ENCODE measurements at places on chromosomes 4 and X. TPM values are rescaled to one million over a fixed set of nuclear protein-coding genes. Genes with fewer than 3 reads are reported as not detected.
A peak's percentile ranks its signal among the peaks of the same experiment; 100 is the strongest.

DNA sequence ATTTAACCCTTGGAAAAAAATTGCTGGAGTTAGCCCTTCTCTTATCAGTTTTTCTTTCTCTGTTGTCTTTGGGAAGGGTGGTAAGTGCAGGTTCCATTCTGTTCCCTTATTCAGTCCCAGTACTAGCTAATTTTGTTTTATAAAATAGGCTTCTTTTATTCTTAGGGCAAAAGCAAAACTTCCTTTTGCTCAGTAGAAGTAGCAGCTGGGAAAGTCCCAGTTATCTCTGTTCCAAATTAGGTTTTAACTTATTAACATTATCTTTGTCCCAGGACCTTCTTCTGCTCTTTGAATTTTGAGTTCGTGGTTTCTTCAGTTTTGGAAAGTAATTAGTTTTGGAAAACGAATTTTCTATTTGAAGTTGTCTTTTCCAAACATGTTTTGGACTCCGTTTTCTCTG lies 61.1 kb downstream of the BANK1 start:
- ATAC-seq: no peak

GRCh38 chr4:97153042-97153441 lies 990.2 kb downstream of the STPG2 start:
- no peak for ATAC-seq

DNA sequence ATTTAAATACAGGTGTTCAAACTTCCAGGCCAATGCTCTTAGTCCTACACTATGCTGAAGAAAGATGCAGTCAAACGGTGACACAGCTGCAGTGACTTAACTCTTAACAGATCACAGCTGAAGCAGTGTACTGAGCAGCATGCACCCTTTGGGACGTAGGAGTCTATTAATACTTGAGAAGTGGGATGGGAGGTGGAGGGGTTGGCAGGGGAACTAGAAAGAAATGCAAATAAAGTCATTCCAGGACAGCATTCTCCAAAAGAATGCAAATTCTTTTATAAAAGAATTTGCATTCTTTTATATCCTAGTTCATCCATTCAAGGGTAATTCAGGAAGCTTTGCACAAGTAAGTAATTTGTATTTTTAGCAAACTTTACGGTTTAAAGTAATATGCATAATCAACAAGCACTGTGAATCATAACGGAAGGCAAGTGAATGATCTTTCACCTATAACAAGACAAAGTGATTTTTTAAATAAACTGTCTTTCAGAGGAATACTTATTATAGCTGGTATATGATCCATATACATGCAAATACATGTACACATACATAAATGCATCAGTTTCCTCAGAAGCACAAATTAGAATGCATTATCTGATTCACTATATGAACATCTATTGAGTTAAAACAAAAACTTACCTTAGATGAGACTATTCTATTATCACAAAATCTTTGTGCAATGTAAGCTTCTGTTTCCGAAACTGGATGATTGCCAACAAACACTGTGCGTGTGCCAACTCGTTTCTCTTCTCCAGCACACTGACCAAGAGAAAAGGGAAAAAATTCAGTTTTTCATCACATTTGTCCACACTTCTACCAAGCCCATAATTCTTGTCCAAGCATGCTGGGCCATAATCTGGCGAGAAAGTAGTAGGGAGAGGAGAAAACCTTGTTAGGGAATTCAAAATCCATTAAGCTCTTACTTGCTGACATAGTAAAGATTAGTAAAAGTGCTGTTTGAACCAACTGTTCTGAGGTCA lies 106.5 kb downstream of the ATP11C start:
- no peak for ATAC-seq

GRCh38 chr4:119559044-119559647 lies 69.5 kb downstream of the PDE5A start:
- no peak for ATAC-seq

GRCh38 chr4:177093964-177094363 lies 215.7 kb upstream of the NEIL3 start:
- ATAC-seq: no peak

DNA sequence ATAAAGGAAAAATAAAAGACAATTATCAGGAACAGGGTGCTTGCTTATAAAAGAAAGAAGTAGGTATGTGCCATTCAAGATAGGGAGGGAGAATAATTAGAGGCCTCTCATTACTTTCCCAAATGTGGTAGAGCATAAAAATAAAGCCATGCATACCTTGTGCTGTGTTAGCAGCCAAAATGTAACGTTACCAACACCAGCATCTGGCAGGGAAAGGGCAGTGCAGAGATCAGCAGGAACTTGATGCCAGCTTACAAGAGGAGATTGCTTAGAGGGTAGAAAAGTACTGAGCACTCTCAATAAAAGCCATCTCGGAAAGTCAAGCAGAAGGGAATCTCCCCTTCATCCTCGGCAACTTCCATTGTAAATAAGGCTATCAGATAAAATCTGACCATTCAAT lies 195.6 kb downstream of the RASL11B start:
- no peak for ATAC-seq

DNA sequence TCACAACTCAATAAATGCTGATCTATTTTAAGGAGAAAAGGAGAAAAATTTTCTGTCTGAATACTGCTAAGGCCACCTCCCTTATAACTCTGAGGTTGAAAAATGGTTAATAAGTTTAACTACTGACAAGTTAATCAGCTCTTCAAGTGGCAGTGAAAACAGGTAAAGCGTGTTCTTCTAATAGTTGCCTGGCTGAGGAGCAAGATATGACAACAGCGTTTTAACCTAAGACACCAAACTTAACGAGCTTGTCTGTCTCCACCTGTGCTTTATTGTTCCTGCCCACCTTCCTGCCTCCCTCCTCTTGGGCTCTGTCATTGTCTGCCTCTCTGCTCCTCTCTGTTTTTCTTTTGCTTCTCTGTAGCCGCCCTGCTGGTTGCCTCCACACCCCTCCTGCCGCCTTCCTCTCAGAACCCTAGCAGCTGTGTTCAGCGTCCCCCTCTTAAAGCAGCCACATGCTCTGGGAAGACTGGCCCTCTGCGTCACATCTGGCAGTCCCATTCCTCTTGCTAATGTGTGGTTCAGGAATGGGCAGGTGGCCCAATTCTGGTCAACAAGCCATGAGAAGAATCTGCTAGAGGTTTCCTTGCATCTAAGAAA lies 4.3 kb upstream of the TSPAN5 start:
- peak; percentile 62 for ATAC-seq

DNA sequence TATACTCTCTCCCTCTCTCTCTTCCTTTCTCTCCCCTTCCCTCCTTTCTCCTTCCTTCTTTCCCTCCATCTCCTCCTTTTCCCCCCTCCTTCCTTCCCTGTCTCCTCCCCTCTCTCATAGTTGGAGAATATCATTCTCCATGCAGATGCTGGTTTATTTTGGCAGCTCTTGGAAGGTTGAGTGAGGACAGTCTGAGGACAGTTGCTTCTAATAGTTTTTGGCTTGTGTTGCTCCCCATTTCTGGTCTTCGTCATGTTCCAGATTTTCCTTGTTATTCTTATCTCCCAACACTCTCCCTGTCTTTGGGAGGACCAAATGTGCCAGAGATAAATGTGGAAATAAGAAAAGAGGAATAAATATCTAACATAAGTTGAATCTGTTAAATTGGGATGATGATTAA lies 263.0 kb downstream of the FRMPD4 start:
- ATAC-seq: no peak

GRCh38 chr4:54687887-54688841 lies 30.4 kb downstream of the KIT start:
- no peak for ATAC-seq

GRCh38 chr4:56209767-56210166 lies 177.5 kb downstream of the AASDH start:
- ATAC-seq: no peak

DNA sequence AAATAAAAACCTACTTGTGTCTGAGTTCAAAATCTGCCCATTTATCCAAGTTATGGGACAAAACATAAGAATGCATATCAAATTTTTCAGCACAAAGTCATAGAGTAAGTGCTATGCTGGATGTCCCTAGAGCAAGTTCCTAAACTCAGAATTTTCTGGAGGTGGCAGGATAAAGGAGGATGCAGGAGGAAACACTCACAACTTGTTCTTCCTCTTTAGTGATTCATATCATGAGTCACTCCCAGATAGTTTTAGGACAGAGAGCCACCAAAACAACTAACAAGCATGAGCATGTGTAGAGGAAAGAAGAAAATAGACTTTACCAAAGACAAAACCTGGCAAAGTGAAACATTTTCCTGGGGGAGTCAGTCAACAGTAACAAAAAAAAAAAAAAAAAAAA lies 302.7 kb downstream of the KCTD8 start:
- ATAC-seq: peak; percentile 91

DNA sequence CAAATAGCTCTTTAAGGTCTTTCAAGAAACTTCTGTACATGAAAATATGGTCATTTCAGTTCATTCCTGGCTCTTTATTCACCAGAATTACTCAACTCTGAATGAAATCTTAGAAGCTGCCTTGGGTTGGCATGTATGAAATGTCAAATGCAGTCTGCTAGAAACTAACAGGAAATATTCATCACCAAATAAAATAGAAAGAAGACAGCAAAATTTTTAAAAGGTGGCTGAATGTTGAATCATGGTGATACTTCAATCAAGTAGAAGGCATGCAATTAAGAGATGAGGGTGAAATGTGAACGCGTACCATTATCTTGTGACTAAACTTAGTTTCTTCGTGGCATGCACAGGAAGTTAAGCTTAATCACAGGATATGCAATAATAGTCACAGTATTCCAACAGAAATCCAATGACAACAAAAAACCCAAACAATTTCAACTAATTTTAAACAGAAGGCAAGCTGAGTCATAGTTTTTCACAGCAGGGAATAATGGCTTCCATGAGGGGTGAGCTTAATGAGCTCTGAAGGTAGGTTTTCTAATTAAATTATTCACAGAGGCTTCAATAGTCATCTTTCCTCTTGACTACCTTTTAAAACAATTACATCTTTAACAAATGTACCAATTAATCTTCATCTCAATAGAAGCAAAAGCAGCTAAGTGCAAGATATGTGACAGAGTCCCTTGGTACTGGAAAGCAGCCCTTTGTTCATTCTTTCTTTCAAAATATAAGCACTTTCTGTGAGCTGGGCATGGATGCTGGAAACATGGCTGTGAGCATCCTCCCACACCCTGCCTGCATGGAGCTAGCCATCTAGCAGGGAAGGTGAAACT lies 44.5 kb downstream of the SCFD2 start:
- no peak for ATAC-seq

DNA sequence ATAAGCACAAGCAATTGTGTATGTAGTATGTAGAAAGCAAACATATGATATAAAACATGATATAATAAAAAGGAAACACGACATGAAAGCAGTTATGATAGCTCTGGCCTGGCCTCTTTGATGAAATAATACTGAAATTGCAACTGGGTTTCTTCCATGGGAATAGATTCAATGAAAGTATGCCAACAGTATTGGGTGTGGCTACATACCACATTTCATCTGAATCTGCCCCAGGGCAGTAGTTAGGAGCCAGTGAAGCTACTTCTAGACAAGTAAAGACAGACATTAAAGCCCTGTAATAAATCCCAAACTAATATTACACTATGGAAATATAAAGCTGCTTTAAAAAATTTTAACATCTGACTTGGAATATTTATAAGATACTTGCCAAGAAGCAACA lies 207.3 kb downstream of the FBXW7 start:
- ATAC-seq: peak; percentile 90

DNA sequence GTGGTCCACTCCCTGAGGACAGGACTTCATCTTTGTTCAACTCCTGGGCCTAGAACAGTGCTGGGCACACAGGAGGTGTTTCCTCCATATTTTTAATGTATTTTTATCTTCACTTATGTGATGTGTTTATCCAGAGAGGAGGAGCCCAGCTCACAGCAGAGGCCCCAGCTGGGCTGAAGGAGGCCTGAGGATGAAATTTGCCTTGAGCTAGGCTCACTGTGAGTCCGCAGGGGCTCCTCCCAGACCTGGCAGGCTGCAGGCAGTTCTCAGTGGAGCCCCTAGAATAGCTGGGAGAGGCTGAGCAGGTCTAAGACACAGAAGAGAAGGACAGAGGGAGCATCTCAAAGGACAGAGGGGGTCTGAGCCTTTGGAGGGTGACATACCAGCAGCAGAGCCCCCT lies 26.8 kb downstream of the C4orf50 start:
- ATAC-seq: no peak

- ATAC-seq: no peak
Measured at GRCh38 chr4:15610855-15611254, 44.3 kb downstream of the FBXL5 start.

DNA sequence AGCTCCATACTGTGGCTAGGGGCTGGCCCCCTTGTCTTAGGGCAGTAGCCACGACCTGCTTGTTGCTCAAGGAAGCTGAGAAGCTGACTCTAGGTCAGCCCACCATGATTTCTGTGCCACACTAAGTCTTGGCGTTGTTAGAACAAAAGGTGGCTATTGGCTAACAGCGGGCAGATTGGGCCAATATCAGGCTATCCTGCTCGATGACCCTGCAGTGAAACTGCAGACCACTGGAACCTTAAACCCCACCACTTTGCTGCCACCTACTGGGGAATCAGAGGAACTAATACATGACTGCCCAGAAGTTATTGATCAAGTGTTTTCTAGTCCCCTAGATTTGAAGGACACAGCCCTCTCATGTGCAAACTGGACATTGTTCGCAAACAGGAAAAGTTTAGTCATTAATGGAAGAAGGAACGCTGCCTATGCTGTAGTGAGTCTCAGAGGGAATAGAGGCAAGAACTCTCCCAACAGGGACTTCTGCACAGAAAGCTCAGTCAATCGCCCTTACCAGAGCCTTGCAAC lies 17.0 kb upstream of the PAPSS1 start:
- no peak for ATAC-seq

- no peak for ATAC-seq
Measured at GRCh38 chrX:100341142-100341510, 68.9 kb downstream of the PCDH19 start.

- no peak for ATAC-seq
Measured at GRCh38 chr4:111334361-111334760, 711.5 kb upstream of the PITX2 start.

- no peak for ATAC-seq
Measured at GRCh38 chr4:173301518-173302201, 32.5 kb downstream of the HMGB2 start.

DNA sequence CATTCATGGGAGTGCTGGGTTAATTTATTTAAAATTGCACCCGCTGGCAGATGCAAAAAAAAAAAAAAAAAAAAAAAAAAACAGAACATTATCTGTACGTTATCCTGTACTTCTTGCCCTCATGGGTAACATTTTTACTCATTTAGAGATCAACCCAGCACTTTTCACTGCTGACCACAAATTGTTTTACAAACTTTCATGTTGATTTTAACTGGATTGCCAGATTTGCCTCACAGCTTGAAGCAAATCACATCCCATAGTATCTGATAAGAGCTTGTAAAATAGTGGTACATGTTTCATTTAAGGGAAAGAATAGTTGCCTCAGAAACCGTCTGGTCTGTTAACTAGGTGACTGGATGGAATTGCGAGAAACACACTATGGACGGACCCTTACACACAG lies 640.8 kb downstream of the TRIML1 start:
- ATAC-seq: no peak

GRCh38 chr4:183843248-183843671 lies 61.8 kb upstream of the STOX2 start:
- no peak for ATAC-seq

GRCh38 chr4:7691982-7692381 lies 247.7 kb downstream of the AFAP1 start:
- no peak for ATAC-seq

GRCh38 chrX:47172549-47172948 lies 21.1 kb upstream of the UBA1 start:
- ATAC-seq: no peak

UGT8 gene
- total RNA-seq: 1.1 TPM

GPR173 gene
- 0.08 TPM for total RNA-seq

NDST3 gene
- total RNA-seq: not detected

DCAF12L2 gene
- total RNA-seq: not detected

PHOX2B gene
- not detected for total RNA-seq

COL25A1 gene
- total RNA-seq: 0.04 TPM

MAGEB10 gene
- total RNA-seq: not detected

SLITRK2 gene
- not detected for total RNA-seq

GAGE13 gene
- not detected for total RNA-seq

UGT2B11 gene
- not detected for total RNA-seq

PPP4R3C gene
- total RNA-seq: not detected
